Right cardiac atrium (tissue), 5 donors: ENCODE measurements at places on chromosomes 1 and 21. TPM values are rescaled to one million over a fixed set of nuclear protein-coding genes. Genes with fewer than 3 reads are reported as not detected.

Gene NLRP3
- 1.1 TPM for total RNA-seq

DNA sequence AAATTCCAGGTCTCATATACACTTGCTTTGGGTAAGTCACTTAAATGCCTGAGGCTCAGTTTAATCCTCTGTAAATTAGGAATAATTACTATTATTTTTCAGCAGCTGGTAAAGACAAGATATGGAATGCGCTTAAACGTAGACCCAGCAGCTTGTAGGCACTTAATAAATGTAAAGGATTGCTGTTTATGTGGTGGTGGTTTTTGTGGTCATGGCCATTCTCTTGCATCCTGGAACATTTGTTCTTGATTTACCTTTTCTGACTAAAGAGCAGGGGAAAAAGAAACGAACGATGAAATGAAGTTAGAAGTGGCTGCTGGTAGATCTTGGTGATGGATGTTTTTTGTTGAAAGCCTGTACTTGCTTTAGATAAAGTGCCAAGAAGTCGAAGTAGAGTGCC, 195.0 kb upstream of the FOXD3 start:
- DNase-seq, result no peak

DNA sequence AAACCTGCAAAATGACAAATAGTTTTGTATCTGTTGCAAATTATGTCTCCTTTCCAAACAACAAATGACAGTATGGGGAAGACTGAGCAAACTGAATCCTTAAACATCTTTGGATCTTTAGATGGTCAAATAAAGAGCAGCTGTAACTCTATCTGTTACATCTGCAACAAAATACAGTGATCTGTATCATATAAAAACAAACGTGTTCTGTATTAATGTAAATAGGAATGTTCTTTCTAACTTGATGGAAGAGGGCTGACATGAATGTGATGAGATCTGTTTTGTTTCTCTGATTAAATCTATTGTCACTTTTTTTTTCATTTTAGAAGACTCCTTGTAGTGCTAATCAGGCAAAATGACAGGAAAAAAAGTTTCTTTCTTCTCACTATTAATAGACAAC, 159.5 kb downstream of the GPATCH2 start:
- DNase-seq, result no peak

- no peak for DNase-seq
These were observed 396.6 kb downstream of the NPHP4 start for GRCh38 chr1:5595531-5596170.

GRCh38 chr1:53343831-53344668, 16.2 kb upstream of the LRP8 start:
- peak; percentile 10 for DNase-seq
